ENCODE measurements at places on chromosomes 4 and X.

DNA sequence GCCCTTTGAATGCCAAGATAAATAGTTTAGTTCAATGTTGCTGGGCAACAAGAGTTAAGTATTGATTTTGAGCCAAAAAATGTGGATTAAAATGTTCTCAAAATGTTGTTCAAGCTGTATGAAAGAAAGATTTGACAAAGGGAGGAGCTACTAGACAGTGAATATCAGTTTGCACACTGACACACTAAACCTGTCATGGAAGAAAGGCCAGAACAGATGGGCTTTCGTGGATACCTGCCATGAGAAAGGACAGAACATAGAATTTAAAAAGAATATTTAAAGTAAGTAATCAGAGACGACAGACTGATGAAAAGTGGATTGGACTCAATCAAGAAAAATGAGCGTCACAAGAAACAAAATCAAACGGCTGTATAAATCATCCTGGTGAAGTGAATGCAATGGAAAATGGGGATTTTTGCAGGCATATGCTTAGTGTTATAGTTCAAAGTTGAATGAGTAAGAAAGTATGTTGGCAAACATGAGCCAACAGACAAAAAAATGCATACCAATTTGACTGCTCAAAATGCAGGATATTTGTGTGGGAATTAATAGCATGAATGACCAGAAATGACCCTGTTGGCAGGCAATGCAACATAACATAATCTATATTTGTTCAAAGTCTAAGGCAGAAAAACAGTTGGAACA, 7.4 kb downstream of the PCDH18 start:
- no peak for DNase-seq

GRCh38 chrX:69029771-69030170, 135.5 kb downstream of the PJA1 start:
- no peak for DNase-seq

GRCh38 chr4:158782551-158783360, 13.9 kb downstream of the FNIP2 start:
- DNase-seq, result no peak

DNA sequence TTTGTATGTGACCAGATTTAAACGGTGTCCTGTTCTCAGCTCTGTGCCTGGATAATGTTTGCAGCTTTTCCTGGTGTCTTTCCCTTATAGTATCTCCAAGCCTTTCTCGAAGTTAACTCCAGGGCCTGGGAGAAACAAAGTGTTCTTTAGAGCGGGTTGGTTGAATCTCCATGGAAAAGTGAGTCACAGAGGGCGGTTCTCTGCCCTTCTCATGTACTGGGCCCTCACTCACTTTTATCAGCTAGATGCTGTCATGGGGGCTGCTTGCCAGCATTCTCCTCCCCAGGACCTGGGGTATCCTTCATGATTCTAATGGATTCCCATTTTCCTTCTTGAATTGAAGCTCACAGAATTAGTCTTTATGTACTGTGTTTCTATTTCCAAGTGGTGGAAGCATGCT, 46.1 kb upstream of the MAGEC2 start:
- DNase-seq, result no peak

GRCh38 chr4:175720722-175721121, 91.3 kb downstream of the GPM6A start:
- no peak for DNase-seq

GRCh38 chr4:156503119-156503518, 468.5 kb downstream of the PDGFC start:
- no peak for DNase-seq

DNA sequence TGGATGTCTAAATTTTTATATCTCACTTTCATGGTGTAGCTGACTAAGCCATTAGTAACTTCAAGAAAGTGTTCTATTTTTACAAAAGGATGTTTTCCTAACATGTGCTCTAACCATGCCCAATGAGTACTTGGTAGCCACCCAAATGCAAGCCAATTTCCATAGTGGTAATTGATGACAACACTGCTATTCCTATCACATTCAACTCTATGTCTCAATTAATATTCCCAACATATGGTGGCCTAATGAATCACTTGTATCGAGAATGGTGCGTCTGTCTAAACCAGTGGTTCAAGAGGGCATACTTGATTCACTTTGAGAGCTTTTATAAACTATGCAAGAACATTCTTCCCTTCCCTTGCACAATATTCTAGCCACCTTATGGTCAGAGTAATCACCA, 112.9 kb upstream of the GPRIN3 start:
- DNase-seq, result no peak

DNA sequence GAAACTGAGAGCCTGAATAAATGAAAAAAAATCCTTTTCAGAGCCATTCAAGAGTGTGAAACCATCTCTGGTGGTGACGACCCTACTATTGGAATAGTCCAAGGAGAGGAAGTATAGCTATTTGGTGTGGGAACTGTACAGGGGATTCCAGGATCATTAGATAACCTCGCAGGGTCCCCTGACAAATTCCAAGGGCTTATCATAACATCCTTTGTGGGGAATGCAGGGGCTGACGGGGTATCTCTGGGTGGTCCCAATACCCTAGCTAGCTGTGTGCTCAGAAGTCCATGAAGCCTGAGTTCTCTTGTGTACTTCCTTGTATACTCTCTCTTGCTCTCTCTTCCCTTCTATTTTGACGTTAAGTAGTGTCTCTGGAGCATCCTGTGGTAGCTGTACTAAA, 13.8 kb upstream of the PLAC1 start:
- DNase-seq, result no peak

DNA sequence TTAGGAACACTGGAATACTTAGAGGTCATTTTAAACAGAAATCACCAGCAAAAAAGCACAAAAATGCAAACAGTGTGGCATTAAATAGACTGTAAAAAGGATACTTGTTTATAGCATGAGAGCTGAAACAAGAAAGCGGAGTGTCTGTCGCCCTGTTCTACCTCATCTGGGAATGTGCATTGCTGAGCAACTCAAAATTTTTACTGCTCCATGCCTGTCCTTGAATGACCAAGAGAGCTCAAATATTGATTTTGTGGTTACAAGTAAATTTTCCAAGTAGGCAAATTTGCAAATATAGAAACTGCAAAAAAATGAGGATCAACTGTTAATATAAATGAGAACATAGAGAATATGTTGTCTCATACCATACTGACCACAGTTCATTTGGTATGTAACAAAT, 25.5 kb downstream of the AP1AR start:
- no peak for DNase-seq

DNA sequence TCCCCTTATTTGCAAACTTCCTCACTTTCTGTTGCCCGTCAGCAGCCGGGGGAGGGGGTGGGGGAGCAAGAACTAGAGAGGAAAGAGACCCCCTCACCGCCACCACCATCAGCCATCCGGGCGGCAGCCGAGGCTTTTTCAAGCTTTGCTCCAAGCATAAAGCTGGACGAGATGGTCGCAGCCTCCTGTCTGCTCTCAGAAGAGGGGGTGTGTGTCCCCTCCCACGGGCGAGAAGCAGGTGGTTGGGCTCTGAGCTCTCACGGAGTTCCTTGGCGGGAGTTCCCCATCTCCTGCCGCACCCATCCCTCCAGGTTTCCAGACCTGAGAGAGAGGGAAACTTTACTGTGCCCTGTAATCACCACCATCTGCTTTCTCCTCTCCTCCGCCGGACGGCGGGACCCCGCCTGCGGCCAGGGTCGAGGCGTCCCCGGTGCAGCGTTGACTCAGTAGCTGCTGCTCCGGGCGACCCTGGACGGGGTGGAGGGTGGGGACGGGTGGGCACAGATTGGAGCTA, 4.7 kb upstream of the ARX start:
- no peak for DNase-seq

DNA sequence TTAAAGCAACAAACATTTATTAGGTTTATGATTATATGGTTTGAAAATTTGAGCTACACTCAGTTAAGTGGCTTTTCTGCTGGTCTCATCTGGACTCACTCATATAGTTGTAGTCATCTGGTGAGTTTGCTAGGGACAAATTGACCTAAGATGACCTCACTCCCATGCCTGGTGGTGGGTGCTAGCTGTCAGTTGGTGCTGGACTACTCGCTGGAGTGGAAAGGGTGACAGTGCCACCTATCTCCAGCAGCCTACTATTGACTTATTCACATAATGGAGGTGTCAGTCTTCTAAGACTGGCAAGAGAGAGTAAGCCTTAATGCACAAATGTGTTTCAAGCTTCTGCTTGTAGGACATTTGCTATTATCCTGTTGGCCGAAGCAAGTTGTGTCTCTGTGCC, 88.2 kb downstream of the TASL start:
- no peak for DNase-seq

DNA sequence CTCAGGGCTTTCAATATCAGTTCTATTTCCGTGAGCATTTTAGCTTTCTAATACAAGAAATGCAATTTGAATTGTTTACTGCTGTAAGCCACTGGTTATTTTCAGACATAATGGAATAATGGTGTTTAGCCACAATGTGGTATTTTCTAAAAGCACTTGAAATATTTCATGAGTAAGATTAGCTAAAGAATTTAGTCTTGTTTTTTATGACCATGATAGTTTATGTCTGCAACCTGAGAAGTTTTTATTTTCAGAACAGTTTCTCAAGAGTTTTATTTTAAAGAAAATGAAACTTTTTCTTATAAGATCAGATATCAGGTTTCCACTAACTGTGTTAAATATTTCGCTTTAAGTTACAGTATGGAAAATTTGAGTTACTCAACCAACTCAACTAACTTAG, 60.2 kb downstream of the SLIT2 start:
- DNase-seq, result no peak

DNA sequence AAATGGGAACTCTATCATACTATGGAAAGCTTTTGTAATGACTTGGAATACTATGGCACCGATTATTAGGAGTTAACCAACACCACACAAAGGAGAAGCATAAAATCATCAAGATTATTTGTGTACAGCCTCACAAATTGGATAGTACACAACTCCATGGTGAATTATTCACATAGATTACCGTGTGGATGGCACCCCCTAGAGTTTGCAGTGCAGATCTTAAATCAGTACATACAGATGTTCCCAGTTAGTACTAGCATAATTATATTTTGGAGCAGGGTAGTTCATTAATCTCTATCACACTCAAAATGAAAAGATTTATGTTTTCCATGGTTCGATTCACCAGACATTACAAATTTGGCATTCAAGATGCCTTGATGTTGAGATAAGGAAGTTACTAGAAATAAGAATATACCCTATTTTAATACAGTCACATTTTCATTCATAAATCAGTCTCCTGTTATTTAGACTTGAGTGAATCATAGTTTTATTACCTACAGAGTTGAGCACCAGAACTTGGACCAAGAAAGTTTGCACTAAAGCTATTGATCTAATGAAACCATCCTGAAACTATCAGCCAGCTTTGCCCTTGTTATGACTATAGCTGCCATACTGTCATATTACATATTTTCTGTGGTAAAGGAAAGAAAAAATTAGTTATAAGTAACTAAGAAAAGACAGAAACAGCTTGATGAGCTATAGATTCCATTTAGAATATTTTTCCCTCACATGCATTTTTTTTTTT, 531.8 kb downstream of the GLUD2 start:
- DNase-seq, result no peak

- DNase-seq, result no peak
Observed at GRCh38 chrX:112896051-112896450, 55.4 kb upstream of the AMOT start.

GRCh38 chr4:141248486-141248885, 27.8 kb downstream of the ZNF330 start:
- no peak for DNase-seq

DNA sequence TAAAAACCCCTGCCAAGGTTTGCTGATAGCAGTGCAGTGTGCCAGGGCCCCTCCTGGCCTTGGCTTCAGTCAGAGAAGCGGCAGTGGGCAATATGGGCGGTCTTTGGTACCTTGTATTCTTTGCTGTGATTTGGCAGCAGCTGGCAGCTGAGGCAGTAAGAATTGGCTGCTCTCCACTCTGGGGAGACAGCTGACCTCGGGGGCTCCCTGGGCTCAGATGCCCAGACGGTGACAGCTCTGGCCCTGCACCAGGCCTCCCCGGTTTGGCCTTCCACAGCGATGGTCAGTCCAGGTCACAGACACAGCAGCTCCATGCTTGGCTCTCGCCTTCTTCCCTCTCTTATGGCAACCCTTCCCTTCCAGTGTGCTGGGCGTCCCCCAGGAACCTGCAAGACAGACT, 330.9 kb downstream of the BCOR start:
- DNase-seq, result no peak

DNA sequence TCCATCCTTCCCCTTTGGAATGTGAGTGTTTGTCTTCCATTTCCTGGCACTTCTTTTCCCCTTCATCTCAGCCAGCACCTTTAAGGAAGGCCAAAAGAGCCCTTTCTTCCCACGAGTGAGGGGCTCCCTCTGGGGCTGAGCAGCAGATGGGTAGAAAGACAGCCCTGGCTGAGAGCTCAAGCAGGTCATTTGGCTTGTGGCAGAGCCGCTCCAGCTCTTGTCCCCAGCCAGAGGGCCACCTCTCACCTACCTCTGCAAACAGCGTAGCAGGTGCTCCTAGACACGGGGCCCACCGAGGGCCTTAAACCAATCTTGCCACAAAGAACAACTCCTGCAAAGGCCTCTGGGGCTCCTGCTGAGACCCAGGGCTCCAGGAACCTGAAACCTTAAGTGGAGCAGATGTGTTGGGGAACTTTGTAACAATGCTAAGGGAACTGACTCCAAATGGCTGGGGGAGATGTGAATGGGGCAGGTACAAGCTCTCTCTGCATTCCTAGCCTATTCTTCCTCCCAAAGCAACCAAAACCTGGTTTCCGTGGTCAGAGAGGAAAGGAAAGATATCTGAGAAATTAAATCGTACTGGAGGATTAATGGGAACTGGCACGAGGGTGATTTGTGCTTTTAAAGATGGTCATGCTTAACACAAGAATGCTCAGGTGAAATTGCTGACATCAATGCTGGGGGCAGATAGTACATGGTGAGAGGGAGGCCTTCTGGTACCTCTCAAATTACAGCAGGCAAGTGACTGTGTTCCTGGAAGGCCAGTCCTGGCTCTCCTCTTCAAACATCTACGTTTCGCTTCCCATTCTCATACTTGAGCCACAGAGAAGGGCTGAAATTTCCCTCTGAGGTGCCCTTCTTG, 27.0 kb downstream of the TFDP3 start:
- no peak for DNase-seq

DNA sequence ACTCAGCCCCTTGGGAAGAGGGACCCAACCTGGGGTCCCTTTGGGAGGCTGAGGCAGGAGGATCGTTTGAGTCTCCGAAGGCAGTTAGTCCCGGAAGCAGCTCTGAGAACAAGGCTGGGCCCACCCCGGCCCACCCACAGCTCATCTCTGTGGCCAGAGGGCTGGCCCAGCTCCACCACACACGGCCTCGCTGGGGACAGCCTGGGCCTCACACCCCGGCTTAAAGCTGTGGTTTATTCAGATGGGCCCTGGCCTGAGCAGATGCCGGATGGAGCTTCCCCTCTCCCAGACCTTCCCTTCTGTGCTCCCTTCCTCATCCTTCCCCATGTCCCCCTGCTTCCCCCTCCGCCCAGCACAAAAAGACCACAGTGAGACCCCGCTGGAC, 54.4 kb downstream of the FAM53A start:
- DNase-seq, result no peak

- no peak for DNase-seq
Observed at GRCh38 chr4:67320645-67321044, 224.7 kb downstream of the CENPC start.

DNA sequence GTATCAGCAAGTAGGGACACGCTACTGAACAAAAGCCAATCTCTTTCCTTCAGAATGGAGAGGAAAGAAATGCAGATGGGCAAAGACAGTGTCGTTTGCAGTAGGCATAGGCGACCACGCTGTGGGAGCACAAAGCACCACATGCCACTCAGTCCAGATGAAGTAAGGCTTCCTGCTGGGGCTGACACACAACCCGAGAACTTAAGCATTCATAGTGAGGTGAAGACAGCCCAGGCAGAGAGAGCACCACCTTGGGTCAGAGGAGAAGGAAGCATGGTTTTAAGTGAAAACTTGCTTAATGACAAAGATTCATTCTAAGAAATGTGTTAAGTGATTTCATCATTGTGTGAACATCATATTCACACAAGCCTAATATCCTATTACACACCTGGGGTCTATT, 238.8 kb downstream of the MGST2 start:
- no peak for DNase-seq

All from activated T-cell treated with anti-CD3 and anti-CD28 coated beads, Interleukin-2, amount 50 U/mL, for 48 hours (primary cell).